ENCODE measurements at places on chromosomes 6 and 20.

- DNase-seq = no peak
These were observed 337 bp downstream of the ESF1 start for GRCh38 chr20:13784271-13784892.

DNA sequence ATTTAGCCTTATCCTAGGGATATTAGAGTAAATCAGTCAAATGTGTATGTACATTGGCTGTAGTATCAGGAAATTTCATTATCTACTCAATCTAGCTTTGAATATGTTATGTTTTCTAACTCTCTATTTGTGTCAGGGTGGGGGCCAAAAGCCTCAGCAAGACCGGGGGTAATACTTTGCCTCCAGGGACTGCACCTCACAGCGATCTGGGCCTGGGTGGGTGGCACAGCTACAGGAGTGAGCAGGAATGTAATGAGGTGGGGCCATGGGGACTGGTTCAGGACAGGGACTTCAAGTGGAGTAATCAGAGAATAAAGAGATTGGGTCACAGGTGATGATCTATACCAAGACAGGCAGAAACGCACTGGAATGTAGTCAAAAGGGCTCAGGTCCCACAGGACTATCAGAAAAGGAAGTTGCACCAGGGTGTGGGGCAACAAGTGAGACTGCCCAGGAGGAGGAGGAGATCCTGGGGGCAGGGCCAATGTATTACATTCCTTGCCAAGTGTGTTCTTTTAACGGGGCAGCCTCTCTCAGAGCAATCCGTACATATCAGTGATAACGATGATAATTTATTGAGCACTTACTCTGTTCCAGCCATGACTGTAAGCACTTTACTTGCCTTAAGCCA is 54.0 kb downstream of the PIGU start:
- no peak for DNase-seq

DNA sequence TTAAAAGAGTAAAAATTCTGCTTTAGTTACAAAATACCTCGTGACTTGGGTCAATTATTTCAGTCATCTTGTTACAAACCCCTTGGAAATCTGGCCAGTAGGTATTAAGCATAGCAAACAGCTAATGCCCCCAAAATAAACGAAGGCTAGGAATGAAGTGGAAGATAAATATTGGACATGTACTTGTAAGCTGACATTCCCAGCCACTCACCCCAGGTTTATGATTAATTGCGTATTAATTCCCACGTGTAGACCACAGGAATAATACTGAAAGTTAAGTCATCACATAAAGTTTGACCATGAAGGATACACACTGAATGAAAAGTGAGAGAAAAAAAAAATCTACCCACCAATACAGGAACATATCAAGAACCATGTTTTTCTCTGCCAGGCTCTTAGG is 936.5 kb upstream of the ADGRB3 start:
- DNase-seq = no peak

DNA sequence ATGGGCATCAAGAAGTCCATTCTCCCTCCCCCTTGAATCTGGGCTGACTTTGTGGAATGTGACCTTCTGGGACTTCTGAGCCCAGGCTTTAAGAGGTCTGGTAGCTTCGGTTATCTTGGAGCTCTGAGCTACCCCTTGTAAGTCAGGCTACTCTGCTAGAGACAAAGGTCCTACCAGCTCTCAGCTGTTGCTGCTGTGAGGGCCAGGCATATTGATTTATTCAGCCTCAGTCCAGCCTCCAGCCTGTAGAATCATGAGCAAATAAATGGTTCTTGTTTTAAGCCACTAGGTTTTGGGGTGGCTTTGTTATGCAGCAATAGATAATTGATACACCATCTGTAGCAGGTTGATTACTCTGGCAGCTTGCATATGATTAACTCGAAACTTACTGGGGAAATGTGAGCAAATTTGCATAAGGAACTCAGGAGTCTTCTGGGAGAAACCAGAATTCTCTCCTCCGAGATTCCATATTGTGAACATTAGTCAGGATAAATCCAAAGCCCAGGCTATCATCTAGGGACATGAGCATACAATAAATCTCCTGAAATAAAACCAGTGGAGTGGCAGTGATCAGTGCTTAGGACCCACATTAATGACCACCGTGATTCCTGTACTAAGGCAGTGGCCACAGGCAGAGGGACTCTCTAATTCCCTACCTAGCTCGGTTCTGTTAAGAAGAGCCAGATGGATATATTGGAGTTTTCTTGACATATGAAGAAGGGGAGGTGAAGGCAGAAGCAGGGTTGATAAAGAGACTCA is 336.1 kb downstream of the CDC5L start:
- DNase-seq = no peak
